ENCODE measurements at places on chromosomes 6 and 20.

- DNase-seq = no peak
Observed at GRCh38 chr6:169363590-169363989, 109.9 kb upstream of the THBS2 start.

DNA sequence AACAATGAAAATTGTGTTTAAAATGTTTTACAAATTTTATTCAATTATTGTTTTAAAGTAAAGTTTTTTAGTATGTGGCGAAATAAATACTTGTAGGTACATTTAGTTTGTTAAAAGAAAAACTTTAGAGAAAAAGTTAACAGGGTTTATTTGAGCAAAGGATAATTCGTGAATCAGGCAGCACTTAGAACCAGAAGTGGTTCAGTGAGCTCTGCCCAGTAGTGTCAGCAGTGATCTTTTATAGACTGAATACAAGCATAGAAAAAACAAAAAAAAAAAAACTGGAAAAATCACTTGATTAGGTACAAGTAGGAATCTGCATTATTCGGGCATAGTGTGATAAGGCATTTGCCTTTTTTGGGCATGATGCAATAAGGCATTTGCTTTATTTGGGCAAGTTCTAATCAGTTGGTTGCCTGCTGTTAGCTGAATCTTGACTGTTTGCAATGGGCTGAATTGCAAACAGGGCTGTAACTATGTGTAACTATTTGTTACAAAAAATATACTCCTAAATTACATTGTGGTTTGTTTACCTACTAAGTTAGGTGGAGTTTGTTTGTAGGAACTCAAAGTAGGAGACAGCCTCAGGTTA lies 122.9 kb upstream of the MMS22L start:
- DNase-seq = no peak

- DNase-seq = no peak
Observed at GRCh38 chr6:127686084-127686483, 109.1 kb downstream of the C6orf58 start.

DNA sequence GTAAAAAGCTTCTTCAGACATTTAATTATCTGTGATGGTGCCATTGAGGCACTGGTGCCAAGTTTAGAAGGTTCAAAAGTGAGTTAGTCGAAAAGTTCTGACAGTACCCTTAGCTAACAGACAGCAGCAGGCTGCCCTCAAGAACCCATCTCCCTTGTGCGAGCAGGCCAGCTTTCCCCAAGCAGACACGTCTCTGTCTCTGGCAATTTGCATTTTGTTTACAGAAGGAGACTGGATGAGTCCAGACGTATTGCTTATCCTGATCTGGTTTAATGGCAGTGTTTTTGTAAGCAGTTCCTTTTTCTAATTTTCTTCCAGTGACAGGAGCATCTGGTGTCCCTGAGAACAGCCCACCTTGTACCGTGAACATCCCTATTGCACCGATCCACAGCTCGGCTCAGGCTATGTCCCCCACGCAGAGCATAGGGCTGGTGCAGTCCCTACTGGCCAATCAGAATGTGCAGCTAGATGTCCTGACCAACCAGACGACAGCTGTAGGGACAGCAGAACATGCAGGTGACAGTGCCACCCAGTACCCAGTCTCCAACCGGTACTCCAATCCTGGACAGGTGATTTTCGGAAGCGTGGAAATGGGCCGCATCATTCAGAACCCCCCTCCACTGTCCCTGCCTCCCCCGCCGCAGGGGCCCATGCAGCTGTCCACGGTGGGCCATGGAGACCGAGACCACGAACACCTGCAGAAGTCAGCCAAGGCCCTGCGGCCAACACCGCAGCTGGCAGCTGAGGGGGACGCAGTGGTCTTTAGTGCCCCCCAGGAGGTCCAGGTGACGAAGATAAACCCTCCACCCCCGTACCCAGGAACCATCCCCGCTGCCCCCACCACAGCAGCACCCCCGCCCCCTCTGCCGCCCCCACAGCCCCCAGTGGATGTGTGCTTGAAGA lies 58.3 kb upstream of the TMEM181 start:
- DNase-seq = no peak

- no peak for DNase-seq
Observed at GRCh38 chr20:59816146-59816738, 117.2 kb downstream of the SYCP2 start.

DNA sequence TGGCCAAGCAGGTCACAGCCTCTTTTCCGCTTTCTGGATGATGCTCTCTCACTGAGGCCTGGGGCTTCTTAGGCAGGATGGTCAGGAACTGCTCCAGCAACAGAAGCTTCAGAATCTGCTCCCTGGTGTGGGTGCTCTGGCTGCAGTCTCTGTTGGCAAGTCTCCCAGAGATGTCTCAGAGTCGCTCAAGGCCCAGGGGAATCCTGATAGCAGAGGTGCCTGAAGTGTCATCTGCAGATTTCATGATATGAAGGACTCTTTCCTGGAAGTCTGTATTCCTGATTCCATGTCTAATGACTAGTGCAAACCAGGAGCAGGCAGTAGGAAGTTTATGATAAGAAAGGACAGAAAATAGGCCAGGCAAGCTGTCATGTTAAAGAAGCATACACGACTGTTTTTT lies 20.3 kb downstream of the ZSCAN31 start:
- DNase-seq = no peak

Data from activated effector memory CD4-positive, alpha-beta T cell treated with Interleukin-2 at 50 U/mL for 16 hours (primary cell).